ENCODE measurements at places on chromosomes 13 and 19.
A peak's percentile ranks its signal among the peaks of the same experiment; 100 is the strongest.

- no peak for DNase-seq
Measured at GRCh38 chr13:74920361-74920760, 561.6 kb downstream of the TBC1D4 start.

DNA sequence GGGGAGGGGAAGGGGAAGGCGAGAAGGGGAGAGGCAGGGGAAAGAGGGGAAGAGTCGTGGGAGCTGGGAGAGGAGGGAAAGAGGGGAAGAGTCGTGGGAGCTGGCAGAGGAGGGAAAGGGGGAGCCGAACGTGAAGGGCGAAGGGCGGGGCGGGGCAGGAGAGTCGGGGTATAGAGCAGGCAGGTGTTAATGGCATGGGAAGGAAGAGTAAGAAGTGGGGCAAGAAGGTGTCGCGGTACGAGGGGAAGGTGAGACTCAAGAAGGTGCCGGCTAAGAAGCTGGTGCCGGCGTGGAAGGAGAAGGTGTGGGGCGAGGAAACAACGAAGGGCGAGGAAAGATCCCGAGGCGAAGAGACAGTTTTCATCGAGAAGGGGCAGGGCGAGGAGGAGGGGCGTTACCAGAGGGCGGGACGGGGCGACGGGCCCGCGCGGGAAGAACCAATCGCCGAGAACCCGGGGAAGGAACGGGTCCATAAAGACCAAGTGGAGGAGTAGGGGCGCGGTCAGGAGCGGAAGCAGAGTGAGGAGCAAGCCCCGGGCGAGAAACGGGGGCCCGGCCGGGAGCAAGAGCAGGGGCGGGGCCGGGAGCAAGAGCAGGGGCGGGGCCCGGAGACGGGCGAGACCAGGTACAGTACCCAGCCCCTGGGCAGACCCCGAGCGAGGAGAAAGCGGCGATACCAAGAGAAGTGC, 463 bp downstream of the CATSPERG start:
- peak; percentile 90 for DNase-seq

DNA sequence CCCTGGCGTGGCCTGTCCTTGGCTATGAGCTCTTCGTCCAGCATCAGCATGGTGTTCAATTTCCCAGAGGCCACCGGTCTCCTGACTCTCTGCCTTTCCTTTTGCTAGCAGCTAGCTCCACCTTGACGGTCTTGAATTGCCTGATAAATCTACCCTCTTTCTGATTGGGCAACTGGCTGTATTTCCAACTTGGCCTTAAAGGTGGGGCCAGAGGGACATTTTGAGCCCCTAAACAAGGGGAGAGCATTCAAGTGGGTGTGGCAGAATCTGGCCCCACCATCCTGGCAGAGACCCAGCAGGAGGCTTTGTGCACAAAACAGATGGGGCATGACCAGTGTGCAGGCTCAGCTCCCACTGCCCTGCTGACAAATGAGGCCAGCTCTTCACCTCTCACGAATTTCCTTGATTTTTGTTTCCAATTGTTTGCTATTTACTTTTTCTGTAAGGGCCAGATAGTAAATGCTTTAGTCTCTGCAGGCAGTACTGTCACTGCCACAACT, 148.9 kb upstream of the VSTM2B start:
- DNase-seq = no peak

DNA sequence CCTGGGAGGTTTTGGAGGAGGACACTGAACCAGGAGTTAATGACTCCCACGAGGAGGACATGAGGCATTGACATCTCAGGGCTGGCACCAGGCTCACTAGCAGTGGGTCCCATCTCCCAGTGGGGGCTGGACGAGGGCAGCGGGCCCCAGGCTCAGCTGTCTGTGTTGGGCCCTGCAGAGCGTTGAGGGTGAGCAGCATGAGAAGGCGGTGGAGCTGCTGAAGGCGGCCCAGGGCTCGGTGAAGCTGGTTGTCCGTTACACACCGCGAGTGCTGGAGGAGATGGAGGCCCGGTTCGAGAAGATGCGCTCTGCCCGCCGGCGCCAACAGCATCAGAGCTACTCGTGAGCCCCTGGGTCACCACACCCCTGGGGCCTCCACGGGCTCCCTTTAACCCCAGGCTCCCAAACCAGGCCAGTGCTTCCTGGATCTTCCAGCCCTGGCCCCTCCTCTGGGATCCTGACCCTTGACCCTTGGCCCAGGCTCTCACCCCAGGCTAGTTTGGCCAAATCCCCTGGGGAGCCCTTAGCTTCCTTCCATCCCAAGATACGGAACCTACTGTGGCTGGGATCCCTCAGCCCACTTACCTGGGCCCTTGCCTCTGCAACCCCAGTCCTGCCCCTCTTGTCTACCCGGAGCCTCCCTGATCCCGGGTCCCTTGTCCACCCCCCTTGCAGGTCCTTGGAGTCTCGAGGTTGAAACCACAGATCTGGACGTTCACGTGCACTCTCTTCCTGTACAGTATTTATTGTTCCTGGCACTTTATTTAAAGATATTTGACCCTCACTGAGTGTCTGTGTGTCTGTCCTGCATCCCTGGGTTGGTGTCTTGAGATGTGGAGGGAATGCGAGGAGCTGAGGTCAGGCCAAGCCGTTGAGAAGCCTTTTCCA, 1.0 kb downstream of the C19orf73 start:
- no peak for DNase-seq
